HepG2 (cell line): ENCODE measurements at places on chromosomes 3 and 15.

DNA sequence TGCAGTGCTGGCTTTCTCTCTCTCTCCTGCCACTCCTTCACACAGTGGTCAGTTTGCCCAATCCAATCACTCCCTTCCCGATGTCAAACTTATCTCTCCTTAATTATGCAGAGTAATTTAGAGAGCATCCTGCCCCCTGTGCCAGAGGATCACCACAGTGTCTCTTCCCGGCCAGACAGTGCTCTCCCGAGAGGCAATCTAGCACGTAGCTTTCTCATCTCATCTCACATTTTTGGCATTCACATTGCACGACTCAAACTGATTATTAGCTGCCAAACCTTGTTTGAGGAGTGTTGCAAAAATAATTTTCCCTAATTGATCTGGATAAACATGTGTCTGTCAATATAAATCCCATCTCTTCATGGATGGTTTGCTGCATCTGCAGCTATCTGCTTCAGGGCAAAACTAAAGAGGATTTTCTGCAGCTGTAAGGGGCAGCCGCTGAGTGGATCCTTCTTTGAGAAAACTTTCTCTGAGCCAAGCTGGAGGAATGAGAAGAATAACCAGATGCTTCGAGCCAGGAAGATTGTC, 37.8 kb downstream of the SSUH2 start:
- no peak for DNase-seq

- DNase-seq = no peak
Measured at GRCh38 chr3:102605153-102605552, 170.3 kb downstream of the ZPLD1 start.

GRCh38 chr15:46278486-46279090, 643.8 kb downstream of the SQOR start:
- no peak for DNase-seq

GRCh38 chr3:163266731-163267130, 1770.1 kb downstream of the OTOL1 start:
- no peak for DNase-seq

GRCh38 chr15:90814191-90814821, 54.1 kb upstream of the FURIN start:
- DNase-seq = no peak

GRCh38 chr3:27533261-27533607, 49.0 kb upstream of the SLC4A7 start:
- no peak for DNase-seq

GRCh38 chr3:177347611-177348010, 150.3 kb upstream of the TBL1XR1 start:
- DNase-seq = no peak

- no peak for DNase-seq
Measured at GRCh38 chr3:126155819-126156218, 24.6 kb downstream of the ALDH1L1 start.

DNA sequence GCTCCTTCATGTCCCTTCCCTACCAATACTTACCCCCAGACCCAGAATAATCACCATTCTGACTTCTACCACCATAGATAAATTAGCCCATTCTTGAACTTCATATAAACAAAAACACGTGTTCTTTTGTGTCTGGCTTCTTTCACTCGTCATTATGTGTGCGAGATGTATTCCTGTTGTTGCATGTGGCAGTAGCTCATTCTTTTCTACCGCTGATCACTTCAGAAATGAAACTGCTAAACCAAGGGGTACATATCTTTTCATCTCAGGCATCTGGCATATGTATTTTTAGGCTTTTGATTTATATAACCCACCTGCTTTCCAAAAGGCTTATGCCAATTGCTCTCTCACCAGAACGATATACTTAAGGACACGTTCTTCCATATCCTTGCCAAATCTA, 13.8 kb upstream of the SCG3 start:
- no peak for DNase-seq

DNA sequence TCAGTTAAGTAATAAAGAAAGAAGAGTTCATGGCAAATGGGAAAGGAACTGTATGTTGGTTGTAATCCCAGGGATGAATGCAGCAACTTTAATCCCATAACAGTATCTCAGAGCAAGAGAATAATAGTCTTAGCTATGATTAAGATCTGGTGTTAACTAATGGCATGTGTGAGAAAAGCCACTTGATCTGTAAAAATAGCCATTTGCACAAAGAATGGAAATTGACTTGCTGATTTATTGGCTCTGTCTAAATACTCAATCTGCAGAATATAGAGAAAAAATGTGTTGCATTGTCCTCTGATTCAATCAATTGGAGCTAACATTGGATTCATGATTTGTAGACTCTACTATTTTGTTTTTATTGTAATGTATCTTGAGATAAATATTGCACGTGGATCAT, 987.0 kb downstream of the NSUN3 start:
- no peak for DNase-seq

- DNase-seq = peak; percentile 7
Measured at GRCh38 chr3:104687362-104687761, 679.3 kb upstream of the ALCAM start.

DNA sequence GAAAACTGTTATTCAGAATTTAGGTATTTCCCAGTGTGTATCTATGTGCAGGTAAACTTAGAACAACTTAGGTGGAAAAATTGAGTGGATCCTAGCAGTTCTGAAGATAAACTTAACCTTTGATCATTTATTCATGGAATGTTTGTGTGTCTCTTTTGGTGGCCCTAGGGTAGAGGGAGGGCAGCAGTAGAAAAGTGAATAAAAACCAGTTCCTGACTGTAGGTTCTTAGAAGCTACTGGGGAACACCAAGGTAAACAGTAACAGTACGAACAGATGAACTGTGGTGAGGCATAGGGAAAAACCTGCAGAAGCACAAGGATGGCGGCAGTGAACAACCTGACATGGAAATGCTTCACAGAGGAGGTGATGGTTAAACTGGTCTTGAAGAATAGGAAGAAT, 2.5 kb downstream of the SNRK start:
- DNase-seq = peak; percentile 73

DNA sequence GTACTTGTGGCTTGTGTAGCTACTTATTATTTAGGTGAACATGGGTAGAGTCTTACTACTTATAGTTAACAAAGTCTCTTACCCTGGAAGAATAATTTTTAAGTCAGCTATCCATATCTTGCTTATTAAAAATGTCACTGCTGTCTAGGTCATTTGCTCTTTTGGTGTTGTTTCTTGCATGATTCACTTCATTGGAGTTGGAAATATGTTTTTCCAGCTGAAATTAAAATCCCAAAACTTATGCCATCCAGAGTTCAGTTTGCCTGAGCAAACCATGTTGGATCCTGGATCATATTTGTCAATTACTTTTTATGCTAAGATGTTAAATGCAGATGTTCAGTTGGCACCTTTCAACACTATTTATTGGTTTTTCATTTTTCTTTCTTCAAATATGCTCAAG, 421.0 kb upstream of the RBMS3 start:
- no peak for DNase-seq

- no peak for DNase-seq
Measured at GRCh38 chr3:18236726-18237125, 188.4 kb downstream of the SATB1 start.

GRCh38 chr3:194985031-194985578, 285.9 kb downstream of the XXYLT1 start:
- peak; percentile 46 for DNase-seq

DNA sequence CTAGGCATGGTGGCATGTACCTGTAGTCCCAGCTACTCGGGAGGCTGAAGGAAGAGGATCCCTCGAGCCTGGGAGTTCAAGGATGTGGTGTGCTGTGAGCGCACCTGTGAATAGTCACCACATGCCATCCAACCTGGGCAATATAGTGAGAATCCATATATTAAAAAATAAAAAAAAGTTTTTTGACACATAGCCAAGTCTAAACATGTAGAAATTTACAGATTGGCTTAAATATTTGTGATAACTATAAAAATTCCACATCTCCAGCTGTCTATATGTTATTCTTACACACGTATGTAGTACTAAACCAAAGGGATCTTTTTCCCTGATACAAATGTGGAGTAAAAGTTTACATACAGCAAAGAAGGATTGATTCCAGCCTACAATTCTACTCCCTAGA, 119.7 kb downstream of the CNTN4 start:
- DNase-seq = no peak

- DNase-seq = peak; percentile 8
Measured at GRCh38 chr3:44555723-44556122, 730 bp downstream of the ZKSCAN7 start.

DNA sequence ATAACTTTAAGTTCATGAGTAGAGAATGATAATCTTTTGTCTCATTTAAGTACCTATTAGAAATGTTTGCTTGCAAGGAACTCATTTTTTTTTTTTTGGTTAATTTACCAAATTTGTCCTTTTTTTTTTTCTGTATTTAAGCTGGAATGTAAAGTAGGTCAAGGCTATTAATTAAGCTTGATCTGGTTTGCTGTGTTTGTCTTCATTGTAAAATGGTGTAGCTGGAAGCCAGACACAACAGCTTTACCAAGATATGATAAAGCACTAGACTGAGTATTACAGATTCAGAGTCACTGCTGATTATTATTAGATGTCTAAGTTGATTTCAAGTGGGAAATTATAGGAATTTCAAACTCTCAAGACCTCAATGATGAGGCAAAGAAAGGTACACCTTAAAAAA, 15.0 kb upstream of the ZPLD1 start:
- DNase-seq = no peak

- DNase-seq = no peak
Measured at GRCh38 chr3:103393395-103394186, 958.8 kb downstream of the ZPLD1 start.

DNA sequence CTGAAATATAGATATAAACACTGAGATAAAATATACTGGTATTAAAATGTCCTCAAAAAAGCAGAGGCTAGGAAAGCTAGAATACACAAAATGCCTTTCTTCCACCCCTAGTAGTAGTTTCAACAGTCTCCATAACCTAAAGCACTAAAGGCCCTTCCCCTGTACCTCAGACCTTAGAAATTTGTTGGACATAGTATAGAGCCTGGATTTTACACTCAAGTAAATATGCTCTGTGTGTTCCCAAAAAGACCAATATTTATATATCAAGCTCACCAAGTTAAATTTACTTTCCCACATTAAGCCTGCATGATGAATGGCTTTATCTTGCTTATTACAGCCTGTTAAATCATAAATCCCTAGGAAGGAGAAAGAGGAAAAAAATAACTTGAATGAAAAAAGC, 378.7 kb upstream of the AZI2 start:
- DNase-seq = no peak

GRCh38 chr15:34114215-34114614, 12.3 kb downstream of the PGBD4 start:
- DNase-seq = no peak

DNA sequence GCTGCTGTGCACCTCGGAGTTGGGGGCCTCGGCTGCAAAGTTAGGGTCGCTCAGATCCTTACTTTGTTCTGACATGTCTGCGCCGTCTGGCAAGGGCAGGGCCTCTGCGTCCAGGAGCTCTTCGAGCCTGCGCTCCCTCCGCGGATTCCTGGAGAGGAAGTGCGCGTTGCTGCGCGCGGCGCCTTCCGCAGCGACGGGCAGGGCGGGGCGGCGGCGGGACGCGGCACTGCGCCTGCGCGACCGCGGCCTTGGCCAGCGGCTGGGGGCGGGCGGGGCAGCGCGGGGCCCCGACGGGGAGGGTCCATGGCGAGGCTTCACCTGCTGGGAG, at the start of gene NDN:
NDN (minus strand) TSS at position 163 of the 328 bp plus-strand sequence; CDS start at position 75, 88 bp downstream.
- no peak for DNase-seq

DNA sequence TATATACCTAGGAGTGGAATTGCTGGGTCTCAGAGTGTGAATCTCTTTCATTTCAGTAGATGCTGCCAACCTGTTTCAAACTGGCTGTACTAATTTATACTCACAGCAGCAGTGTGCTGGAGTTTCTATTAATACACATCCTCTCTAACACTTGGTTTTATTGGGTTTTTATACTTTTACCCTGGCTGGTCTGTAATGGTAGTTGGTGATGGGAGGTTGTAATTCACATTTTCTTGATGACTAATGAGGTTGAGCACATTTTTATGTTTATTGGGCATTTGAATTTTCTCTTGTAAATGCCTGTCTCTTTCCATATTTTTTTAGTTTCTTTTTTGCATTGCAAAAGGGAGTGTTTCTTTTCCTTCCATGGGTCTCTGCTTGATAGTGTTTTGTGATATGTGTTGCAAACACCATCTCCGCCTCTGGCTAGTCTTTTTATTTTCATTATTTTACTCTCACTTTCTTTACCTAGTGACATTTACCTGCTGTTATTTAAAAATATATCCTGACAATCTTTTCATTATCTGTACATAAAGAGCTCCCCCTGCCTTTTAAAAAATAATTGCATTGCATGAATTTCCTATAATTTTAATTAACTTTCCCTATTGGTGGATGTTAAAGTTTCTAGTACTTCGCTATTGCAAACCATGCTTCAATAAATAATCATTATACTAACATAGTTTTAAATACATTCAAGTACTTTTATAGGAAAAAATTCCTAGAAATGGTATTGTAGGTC, 49.0 kb upstream of the GCNT3 start:
- no peak for DNase-seq

DNA sequence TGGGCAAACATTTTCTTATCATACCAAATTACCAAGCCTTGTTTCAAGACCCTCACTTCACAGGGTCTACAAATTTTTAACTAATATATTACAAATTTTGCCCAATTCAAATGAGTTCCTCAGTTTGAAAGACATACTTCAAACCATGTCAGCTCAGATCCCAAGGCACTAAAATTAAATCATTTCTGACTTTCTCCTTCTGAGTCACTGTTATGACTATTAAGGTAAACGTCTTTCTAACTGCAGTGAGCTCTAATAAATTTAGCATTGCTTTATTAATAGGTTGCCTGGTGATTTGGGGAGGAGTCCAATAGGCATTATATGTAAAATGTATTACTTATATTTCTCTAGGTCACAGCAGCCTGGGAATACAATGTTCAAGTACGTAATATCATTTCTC, 158.2 kb upstream of the ARHGEF26 start:
- DNase-seq = no peak

GRCh38 chr3:47985381-47985780, 30.8 kb downstream of the MAP4 start:
- no peak for DNase-seq

- peak; percentile 4 for DNase-seq
Measured at GRCh38 chr15:40695469-40695890, 506 bp downstream of the RAD51 start.

DNA sequence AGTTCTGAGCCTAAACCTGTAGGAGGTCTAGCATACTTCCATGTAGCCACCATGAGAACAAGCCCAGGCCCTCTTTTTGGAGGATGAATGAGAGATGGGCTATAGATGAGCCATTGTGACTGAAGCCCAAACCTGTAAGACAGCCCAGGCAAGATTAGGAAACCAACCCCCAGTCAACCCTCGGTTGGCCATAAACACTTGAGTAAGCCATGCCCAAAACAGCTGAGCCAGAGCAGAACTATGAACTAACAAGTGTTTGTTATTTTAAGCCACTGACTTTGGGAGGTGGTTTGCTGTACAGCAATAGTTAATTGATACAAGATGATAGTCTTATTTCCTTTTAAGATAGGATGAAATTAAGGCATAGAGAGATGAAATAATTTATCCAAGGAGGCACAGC, 12.4 kb upstream of the CPNE4 start:
- DNase-seq = no peak

DNA sequence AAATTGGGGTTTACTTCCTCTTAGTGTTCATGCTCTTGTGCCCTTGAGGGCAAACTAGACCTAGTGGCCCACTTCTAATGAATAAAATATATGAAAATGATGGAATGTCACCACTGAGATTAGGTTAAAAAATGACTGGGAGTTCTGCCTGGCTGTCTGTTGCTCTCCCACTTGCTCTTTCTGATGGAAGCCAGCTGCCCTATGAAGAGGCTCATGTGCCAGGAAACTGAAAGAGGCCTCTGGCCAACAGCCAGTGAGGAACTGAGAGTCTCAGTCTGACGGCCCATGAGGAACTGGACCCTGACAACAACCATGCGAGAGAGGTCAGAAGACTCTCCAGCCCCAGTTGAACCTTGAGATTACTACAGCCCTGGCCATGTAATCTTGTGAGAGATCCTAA, 107.1 kb upstream of the FHIT start:
- no peak for DNase-seq
